ENCODE measurements at places on chromosomes 13 and 19.

- DNase-seq, result no peak
Observed at GRCh38 chr19:33752945-33753344, 43.7 kb upstream of the KCTD15 start.

GRCh38 chr13:25679159-25679558 lies 307.4 kb downstream of the ATP8A2 start:
- no peak for DNase-seq

- DNase-seq, result no peak
Observed at GRCh38 chr19:32890841-32891240, 21.3 kb upstream of the SLC7A9 start.

DNA sequence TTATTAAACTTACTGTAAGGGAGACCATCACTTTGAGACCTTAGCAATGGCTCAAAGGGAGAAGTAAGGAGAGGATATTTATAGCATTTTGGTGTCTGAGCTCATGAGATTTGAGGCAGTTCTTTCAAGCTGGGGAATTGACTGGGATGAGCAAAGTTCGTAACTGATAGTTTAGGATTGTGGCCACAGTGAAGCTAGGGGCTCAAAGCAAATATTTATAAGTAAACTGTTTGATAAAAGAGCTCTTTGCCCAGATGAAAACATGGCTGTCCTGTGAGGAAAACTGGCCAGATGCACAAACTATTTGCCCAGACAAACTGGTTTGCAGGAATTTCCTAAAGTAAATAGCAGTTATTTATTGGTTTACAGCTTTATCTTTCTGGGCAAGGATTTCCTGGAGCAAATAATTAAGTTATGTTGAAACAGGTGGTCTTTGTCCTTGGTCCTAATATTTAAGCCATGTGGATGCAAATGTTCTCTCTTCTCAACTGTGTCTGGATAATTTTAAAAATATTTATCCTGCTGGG lies 59.7 kb upstream of the TMTC4 start:
- DNase-seq, result no peak

DNA sequence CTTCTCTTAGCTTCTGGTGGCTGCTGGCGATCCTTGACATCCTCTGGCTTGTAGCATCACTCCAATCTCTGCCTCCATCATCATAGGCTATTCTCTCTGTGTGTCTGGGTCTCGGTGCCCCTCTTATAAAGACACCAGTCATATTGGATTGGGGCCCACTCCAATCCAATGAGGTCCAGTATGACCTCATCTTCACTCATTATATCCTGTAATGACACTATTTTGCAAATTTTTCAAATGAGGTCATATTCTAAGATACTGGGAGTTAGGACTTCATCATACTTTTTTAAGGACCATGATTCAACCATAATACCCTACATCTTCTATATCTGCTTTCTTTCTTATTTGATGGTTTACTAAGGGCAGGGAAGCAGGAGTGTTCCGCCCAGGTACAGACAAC lies 12.0 kb upstream of the SLC46A3 start:
- DNase-seq, result no peak

DNA sequence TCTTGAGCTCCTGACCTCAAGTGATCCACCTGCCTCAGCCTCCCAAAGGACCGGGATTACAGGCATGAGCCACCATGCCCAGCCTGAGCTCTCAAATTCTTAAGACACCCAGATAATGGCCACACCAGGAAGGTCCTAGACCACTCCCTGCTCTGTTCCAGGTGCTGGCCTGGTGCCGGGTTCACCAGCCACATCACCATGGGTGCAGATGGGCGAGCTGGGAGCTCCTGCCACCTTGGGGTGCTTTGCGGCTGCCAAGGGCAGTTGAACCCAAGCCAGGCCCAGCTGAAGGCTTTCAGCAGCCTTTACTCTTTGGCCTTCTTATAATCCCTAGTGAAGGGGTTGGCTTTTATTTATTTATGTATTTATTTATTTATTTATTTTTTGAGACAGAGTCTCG lies 4.9 kb downstream of the HPN start:
- DNase-seq, result no peak

GRCh38 chr19:47646924-47647323 lies 38.0 kb downstream of the BICRA start:
- no peak for DNase-seq

DNA sequence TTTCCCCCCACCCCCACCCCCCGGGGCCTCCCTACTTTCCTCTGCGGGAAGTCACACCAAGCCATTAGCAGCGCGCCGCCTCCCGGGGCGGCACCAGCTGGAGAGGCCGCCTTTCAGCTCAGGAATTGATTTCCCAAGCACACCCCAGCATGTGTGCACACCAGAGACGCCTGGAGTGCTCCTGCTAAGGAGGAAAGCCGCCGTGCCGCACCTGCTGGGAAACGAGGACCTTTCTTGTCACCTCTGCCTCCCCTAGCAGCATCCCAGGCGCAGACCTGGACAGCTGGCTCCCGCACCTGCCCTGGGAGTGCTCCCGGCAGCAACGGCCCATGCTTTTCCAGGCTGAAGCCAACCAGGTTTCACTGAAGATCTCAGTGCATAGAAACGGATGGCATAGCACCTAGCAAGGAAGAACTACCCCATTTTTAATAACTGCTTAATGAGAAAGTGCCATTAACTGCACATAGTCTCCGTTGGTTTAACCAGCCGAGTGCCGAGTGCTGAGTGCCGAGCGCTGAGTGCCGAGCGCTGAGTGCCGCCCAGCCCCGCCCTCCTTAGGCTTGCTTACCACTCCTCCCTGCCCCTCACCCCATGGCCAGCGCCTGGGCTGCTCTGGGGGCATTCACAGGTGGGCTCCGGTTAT lies 165.0 kb downstream of the USP12 start:
- no peak for DNase-seq

GRCh38 chr13:75635101-75635827 lies 866 bp upstream of the LMO7 start:
- DNase-seq, result no peak

DNA sequence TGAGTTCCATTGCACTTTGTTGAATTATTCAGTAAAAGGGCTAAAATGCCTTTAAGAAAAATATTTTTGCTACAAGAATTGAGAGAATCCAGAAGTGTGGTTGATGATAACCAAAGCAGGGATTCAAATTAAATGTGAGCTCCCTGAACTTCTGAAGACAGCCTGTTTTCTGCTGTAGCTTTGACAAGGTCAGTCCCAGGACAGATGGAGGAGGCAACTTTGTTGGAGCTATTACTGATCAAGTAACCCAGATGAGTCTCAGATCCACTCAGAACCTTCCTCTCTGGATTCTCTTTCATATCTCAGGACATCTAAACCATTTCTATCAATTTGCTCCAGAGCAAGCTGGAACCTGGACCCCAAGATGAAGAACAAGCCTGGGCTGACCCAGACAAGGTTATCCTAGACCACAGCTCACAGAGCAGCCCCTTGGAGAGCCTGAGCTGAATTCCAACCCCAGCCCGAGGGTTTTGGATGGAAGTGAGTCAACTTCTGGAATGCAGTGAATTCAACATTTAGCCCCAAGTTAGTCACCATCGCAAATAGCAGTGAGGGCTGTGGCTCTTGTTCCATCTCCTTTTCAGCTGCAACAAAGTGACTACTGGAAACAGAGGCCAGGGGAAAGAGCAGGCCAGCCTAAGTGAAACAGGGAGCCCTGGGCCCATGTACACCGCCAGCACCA lies 137.8 kb upstream of the TSC22D1 start:
- no peak for DNase-seq

DNA sequence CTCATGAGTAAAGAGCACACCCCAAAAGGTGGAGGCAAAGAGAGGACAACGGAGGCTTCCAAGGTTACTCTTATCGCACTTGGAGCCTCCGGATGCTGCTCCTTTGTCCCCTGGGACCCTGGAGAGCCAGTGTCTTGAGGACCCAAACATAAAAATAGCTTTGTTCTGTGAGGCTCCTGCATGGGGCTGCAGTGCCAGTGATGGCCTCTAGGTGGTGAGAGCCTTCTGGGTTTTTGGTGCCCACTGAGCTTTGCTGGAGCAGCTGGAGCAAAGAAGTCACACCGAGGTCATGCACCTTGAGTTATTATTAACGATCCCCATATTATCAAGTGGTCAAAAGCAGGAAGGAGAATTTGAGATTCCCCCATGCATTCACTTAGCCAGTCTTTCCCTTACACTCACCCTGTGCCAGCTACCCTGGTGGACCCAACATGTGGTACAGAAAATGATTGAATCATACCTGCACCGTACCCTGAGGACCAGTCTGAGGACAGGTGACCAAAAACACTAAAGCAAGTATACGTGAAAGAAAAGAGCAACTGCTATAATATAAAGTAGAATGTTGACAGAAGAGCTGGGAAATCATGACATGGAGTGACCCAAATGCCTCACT lies 41.5 kb downstream of the ZNF682 start:
- DNase-seq, result no peak

- no peak for DNase-seq
Observed at GRCh38 chr19:10141973-10142372, 22.3 kb upstream of the EIF3G start.

DNA sequence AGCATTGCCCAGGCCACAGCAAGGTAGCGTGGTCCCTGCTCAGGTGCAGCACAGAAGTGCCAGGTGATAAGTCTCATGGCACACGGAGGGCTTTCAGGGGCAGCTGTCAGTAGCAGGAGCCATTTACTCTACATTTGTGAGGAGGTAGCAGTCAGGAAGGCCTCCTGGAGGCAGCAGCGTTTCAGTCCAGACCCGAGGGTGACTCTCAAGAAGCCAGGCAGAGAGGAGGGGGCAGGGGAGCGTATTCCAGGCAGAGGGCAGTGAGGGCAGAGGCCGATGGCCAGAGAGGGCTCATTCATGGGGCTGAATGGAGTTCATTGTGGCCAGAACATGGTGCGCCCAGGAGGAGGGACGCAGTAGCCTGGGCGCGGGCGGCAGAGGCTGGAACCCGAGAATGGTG lies 8.9 kb downstream of the PIAS4 start:
- no peak for DNase-seq

DNA sequence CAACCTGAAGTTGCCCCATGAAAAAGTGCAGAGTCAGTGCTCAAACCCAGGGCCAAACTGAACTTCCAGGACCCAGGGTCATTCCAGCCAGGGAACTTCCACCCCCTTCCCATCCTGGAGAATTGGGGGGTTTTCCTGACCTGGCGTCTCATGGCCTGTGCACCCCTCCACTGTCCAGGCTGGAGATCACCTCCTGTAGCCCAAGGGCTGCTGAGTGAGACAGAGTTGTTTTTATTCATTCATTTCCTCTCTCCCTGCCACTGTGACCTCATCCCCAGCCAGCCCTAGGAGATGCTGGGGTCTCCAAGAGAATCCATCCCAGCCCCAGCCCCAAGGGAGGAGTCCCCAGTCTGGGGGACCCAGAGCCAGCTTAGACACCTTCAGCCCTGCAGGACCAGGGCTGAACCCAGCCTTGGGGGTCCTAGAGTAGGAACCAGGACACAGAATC lies 4.2 kb downstream of the FCHO1 start:
- DNase-seq, result no peak

- no peak for DNase-seq
Observed at GRCh38 chr19:30263830-30264381, 108.3 kb upstream of the ZNF536 start.

DNA sequence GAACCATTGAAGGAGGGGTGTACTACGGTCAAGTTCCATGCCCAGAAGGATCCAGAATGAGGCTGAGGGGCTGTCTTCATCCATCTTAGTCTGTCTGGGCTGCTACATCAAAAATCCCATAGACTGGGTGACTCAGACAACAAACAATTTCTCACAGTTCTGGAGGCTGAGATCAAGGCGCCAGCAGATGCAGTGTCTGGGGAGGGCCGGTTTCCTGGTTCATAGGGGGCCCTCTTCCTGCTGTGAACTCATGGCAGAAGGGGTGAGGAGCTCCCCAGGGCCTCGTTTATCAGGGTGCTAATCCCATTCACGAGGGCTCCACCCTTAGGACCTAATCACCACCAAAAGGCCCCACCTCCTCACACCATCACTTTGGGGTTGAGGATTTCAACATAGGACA lies 14.7 kb upstream of the KCTD15 start:
- DNase-seq, result no peak

DNA sequence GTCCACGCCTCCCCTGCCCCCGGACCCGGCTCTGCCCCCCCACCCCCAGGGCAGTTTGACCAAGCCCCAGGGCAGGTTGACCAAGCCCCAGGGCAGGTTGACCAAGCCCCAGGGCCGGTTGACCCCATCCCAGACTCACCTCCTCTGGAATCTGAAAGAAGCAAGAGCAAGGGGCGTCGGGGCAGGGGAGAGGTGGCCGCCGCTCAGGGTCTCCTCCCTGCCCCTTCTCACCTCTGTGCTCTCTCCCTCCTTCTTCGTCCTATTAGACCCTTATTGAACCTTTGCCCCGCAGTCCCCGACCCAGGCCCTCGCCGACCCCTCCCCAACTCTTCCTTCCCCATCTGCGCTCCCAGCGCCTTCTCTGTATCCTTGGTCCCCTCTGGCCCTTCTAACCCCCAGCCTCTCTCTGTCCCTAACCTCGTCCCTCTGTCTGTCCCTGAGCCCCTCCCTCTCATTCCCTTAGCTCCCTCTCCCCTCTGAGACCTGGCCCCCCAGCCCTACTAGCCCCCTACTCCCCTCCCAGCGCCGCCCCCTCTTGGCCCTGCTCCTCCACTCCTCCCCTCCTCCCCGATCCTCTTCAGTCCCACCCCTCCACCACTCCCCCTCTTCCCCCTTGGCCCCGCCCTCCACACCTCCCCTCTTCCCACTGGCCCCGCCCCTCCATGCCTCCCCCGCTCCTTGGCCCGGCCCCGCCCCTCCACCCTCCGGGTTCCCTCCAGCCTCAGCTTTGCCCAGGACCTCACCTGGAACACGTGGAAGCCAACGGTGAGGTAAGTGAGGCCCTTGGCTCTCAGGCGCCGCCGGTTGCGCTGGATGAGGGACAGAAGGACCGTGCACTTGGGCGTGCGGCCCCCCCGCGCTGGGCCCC lies 7.6 kb downstream of the CAPN12 start:
- DNase-seq, result peak; percentile 73

- no peak for DNase-seq
Observed at GRCh38 chr19:47719047-47719859, 6.0 kb downstream of the EHD2 start.

DNA sequence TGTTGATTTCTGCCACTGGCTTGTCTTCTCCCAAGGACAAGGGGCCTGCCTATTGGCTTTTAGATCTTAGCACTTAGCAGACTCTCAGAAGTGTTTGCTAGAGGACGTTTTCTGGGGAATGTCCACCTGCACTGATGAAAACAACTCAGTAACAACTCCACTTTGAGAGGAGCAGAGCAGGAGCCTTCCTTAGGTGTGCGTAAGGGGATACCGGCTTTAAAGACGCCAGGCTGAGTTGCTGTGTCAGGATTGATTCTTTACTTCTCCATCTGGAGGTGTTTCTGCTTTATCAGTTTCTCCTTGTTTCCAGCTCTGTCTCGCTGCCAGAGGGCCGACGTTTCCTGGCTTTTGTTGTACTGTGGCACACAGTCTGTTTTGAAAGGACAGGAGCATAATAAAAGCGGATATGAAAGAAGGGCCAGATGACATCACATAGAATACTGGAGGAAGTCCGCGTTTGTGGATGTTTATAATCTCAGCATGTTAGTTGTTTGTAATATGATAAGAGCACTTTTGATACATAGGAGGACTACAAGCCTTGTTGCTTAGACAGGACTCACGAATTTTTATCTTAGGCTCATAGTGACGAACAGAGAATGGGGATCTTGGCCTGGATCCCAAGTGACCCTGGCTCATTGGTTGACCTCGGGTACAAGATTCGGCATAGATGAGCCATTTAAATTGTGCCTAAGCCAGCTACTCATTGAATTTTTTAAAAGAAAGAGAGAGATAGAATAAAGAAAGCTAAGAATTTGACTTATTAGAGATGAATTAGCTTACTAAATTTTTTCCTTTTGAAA lies 34.6 kb downstream of the COL4A2 start:
- DNase-seq, result no peak

- DNase-seq, result no peak
Observed at GRCh38 chr19:40200341-40201099, 9.3 kb downstream of the MAP3K10 start.
